ENCODE measurements at places on chromosomes 2 and 18. TPM values are rescaled to one million over a fixed set of nuclear protein-coding genes. Genes with fewer than 3 reads are reported as not detected.

The CIAO1 gene
- 70.0 TPM for polyA plus RNA-seq

The CSRNP3 gene
- 4.4 TPM for polyA plus RNA-seq

The PDE11A gene
- polyA plus RNA-seq, result 1.5 TPM

The TTR gene
- 761 TPM for polyA plus RNA-seq

The SIX2 gene
- 0.03 TPM for polyA plus RNA-seq

The ATOH8 gene
- 5.1 TPM for polyA plus RNA-seq

The CDCA7 gene
- 75.9 TPM for polyA plus RNA-seq

The COL3A1 gene
- polyA plus RNA-seq, result 1,077 TPM

The CHRNG gene
- 0.21 TPM for polyA plus RNA-seq

The TNS1 gene
- polyA plus RNA-seq, result 26.8 TPM

The NLRC4 gene
- polyA plus RNA-seq, result 1.4 TPM

The LRP1B gene
- polyA plus RNA-seq, result 1.0 TPM

The PIEZO2 gene
- polyA plus RNA-seq, result 25.1 TPM

The ALKAL2 gene
- 4.4 TPM for polyA plus RNA-seq

The TBR1 gene
- 0.01 TPM for polyA plus RNA-seq

The UPP2 gene
- 0.04 TPM for polyA plus RNA-seq

The STEAP3 gene
- polyA plus RNA-seq, result 1.4 TPM

The ADAM23 gene
- 3.3 TPM for polyA plus RNA-seq

The LIPG gene
- polyA plus RNA-seq, result 32.9 TPM
